Lung (tissue), 17 donors: ENCODE measurements at places on chromosomes 7 and 10.

GRCh38 chr7:15204421-15204820 lies 301.9 kb upstream of the DGKB start:
- peak; percentile 74 for DNase-seq

DNA sequence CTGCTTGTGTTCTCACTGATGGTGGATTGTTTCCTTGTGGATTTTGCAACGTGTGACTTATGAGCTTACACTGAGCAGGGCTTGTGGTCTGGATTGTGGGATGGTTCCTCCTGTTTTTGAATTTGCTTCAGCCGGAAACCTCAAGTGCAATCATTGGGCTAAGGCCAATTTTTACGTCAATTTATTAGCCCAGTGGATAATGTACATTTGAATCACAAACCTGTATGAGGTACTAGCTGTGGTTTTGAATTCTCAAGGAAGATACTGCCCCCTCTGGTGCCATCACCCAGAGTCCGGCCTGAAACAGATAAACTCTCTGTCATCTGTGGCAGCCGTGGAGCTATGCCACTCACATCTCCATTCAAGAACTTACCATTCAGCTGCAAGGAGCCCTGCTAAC lies 7.3 kb upstream of the ZNF777 start:
- no peak for DNase-seq

DNA sequence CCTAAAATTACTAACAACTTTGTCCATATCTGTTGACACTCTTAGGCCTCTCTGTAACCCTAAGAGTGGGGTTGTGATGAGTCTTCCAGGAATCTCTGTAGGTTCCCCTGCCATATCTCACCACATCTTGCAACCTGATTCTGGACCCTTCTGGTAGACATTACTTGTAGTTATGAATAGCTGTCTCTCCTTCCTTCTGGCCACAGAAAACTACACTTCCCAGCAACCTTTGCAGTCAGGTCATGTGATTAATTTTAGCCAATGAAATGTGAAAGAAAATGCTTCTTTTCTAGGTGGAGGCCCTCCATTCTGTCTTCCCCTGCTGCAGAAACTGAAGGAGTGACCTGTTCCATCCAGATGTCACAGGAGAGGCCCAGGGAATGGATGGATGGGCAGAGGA lies 147.6 kb upstream of the AOAH start:
- no peak for DNase-seq

- no peak for DNase-seq
These were observed 222.9 kb upstream of the SH2B2 start for GRCh38 chr7:102063690-102064180.
